ENCODE measurements at places on chromosomes 5 and 9.

DNA sequence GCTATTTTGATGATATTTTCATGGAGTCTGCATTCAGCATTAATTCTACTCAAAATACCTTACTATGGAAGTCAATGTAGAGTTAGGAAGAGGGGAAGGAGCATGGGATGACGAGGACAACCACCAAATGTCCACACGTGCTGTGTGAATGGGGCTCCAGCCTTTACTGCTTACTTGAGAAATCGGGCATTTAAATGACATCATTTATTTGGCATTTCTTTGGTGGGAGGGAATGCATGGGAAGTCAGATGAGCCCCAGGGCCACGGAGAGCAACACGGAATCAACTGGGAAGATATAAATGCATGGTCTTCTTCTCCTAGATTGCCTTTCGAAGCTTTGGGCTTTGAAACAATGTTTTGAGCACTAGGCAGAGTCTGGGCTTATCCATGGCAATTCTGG lies 458.5 kb upstream of the KLF4 start:
- DNase-seq, result peak; percentile 48

DNA sequence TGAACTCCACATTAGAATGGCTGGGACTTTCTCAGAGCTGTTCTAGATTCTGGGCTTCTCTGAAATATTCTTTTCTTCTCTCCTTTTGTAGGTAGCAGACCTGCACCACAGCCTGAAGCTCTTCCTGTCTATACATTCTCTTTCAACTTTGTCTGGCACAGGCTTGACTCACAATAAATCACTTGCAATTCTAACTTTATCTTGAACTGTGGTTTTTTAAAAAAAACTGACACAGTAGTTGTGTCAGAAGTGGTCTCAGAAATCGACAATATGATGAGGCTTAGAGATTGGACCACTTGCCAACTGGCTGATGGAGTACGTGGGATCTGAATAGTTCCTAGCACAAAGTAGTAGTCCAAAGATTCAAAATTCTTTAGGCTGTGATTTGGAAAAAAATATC lies 24.1 kb upstream of the CDH9 start:
- no peak for DNase-seq

GRCh38 chr9:84862810-84863287 lies 193.3 kb downstream of the NTRK2 start:
- DNase-seq, result peak; percentile 74

- no peak for DNase-seq
These were observed 975 bp upstream of the HAVCR1 start for GRCh38 chr5:157059891-157060290.

DNA sequence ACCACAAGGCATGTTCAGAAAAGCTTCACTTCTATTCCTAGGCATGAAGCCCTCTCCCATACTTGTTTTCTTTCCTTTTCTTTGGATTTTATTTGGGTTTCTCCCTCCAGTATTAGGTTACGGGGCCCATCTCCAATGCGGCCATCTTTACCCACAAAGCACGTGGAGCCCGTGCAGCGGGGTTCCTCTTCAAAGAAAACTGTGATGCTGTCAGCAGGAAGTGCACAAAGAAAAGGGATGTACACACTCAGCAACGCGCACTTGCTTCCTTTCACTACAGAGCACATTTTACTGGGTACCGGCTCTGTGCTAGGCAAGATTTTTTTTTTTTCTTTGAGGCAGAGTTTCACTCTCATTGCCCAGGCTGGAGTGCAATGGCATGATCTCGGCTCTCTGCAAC lies 106.6 kb downstream of the COL23A1 start:
- DNase-seq, result no peak

DNA sequence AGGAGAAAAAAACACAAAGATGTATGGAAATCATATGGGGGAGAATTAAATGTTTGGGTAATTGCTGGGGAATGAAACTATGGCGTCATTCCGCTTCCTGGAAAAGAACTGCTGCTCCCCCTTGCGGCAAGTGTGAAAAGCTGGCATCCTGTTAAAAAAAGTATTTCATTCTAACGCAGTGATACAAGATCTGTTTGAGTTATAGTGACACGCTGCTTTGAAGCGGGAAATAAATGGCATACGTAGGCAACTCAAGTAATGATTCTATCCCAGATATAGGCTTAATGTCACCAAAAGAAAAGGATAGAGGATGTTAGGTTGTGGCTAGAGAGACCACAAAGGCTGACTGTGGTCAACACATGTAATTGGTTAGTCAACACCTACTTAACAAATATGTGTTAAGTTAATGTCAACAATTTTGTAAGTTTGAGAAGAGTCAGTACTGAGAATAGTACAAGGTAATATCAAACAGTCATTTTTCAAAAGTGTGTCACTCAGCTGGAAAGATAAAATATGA lies 70.2 kb upstream of the ALDH1A1 start:
- DNase-seq, result peak; percentile 77
